ENCODE measurements at places on chromosomes 1 and 21.

DNA sequence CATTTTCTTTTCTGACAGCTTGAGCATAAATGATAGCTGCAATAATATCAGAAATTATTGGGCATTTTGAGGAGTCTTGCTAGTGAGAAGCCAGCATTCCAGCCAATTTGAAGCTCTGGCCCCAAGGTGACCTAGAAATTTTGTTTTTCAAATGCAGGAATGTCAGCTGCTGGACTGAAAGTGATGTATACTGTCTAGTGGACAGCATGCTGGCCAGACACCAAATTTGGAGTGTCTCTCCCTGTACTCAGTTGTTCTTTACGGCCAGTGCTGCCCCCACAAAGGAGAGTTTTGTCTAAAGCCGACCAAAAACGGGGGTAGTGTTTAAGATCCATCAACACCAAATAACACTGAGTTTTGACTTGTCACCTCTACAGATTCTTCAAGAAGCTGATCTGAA lies 5.2 kb downstream of the RGS7 start:
- no peak for DNase-seq

- DNase-seq, result no peak
Observed at GRCh38 chr1:233140974-233141373, 154.6 kb downstream of the PCNX2 start.

GRCh38 chr1:227440182-227440581 lies 121.9 kb upstream of the CDC42BPA start:
- no peak for DNase-seq

- no peak for DNase-seq
Observed at GRCh38 chr1:181010789-181011188, 11.9 kb downstream of the STX6 start.

DNA sequence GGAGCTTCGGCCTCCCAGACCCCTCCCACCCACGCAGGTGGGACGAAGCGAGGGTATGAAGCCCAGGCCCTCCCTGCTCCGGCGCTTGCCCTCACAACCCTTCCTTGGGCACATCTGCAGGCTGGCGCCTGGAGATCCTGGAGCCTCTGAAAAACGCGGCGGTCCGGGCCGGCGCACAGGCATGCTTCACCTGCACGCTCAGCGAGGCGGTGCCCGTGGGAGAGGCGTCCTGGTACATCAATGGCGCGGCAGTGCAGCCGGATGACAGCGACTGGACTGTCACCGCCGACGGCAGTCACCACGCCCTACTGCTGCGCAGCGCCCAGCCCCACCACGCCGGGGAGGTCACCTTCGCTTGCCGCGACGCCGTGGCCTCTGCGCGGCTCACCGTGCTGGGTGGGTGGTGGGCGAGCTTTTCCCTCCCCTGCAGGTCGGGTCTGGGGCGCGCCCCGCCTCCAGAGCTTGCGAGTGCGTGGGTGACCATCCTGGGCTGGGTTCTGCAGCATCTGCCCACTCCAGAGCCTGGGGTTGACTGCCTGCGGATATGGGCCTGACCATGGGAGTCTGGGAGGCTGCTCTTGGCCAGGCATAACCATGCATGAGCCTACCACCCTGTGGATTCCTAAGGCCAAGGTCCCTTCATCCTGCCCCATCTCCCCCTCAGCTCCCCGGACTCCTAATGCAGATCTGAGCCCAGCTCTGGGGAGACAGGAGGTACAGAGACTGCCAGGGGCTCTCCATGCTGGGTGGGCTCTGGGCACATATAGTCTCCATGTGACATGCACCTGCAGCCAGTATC lies 89.8 kb downstream of the TRIM11 start:
- DNase-seq, result no peak

GRCh38 chr21:14876524-14876840 lies 188.3 kb downstream of the NRIP1 start:
- DNase-seq, result no peak

GRCh38 chr1:238672806-238673205 lies 713.6 kb upstream of the CHRM3 start:
- no peak for DNase-seq

DNA sequence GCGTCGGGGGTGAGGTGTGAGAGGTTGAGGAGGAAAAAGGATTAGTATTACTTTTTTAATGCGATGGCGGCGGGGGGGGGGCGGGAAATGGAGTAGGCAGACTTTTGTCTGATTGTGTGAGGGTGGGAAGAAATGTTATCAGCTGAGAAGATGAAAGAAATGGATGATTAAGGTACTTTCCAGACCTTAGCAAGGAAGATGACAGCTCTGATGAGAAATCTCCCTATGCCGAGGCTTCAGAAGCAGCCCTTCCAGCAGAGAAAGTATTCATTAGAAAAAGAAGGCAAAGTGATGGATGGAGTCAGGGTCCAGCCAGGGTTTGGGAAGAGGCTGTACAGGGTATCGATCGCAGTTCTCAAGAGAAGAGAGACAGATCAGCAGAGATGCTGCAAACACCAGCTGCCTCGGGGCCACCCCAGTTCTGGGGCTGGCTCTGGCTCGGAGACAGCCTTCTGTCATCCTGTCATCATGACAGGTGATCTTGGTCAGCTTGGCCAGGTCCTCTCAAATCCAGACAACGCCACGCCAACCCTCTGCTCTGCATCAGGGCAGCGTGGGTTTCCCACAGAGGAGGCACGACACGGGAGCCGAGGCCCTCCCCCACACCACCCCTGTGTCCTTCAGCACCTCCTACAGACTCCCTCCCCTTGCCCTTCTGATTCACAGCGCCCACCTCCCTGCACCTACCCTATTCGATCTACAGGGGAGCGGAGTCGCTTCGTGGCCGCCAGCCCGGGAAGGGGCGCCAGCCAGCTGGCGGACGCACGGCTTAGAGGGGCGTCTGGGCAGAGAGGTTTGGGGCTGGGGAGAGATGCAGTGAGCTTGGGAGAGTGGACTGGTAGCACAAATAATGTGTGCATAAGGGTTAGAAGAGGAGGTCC lies 674 bp upstream of the ATXN7L2 start:
- DNase-seq, result no peak

DNA sequence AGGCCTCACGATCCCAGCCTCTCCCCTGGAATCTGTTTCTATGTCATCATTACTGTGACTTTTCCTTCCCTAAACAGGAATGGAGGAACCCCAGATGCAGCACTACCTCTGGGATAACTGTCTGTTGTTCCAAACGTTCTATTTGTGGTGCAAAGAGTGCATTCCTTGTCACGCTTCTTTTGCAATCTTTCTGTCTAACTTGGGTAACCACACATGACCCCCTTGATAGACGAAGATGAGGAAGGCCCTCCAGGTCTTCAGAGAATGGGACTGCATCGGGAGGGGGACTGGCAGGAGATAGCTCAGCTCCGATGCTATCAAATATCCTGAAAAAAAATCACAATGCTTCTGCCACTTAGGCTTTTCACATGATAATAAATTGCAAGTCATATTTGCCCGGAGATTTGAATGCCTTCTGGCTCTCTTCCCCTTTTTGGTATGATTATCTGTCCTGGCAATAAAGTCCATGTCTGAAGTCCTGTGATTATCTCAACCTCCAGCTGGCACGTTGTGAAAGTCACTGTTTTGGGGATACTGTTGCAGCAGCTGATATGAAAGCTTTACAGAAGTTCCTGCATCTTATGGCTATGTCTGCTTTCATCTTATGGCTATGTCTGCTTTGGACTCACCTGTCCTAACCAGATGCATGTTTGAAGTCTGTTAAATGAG lies 148.7 kb upstream of the LMO4 start:
- no peak for DNase-seq

DNA sequence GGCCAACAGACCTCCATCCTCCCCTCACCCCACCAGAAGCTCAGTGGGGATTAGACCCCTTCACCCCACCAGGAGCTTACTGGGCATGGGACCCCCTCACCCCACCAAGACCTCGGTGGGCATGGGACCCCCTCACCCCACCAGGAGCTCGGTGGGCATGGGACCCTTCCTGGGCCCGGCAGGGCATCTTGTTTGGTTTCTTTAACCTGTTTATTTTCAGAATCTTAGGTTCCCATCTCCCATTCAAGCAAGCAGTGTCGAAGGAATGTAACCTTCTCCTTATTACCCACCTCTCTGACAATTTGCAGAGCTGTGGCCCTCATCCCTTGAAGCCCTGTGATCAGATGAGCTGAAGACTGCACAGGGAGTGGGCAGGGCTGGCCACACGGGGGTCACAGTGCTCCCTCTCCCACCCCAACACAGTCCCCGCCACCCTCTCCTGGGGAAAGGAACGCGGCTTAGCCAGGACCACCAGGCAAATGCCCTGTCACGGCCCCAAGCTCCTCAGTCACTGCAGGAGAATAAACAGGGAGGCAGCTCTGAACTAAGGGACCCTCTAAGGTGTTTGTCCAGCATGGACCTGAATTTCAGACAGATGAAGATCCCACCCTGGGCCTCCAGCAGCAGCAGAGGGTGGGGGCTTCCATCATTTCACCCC lies 330.0 kb downstream of the NPHP4 start:
- DNase-seq, result no peak

- no peak for DNase-seq
Observed at GRCh38 chr1:77308889-77309621, 27.2 kb downstream of the AK5 start.

GRCh38 chr1:38139738-38140487 lies 93.3 kb upstream of the POU3F1 start:
- no peak for DNase-seq

DNA sequence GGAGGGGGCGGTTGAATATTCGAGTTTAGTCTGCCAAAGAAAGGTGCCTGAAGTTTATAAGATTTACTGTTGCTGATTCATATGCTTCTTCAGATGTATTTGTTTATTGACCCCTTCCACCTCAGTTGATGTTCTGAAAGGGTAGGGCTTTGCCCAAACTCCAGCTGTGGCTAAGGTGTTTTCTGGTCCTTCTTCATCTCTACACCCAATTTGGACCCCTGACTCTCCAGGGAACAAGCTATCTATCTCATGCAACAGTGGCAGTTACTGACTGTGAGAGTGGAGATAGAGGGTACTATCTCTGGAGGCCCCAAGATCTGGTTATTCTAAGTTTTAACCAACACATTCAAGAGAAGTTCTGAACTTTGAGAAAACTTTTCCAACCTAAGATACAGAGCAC lies 12.6 kb upstream of the ALG14 start:
- no peak for DNase-seq

DNA sequence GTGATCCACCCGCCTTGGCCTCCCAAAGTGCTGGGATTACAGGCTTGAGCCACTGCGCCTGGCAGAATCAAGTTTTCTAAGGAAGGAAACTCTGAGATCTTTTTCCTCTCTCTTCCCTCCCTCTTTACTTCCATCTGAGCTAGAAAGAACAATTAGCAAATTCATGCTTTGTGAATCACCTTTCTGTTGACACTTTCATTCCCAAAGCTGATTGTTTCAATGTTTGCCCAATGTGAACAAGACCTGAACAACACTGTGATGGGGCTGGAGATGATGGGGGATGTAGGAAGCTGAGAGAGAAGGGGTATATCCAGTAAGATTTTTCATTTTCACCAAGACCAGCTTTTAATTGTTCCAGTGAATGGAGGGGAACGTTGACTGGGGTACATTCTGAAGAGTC lies 5.7 kb upstream of the TENT5B start:
- no peak for DNase-seq

- DNase-seq, result no peak
Observed at GRCh38 chr1:12649971-12650421, 6.1 kb downstream of the AADACL4 start.

DNA sequence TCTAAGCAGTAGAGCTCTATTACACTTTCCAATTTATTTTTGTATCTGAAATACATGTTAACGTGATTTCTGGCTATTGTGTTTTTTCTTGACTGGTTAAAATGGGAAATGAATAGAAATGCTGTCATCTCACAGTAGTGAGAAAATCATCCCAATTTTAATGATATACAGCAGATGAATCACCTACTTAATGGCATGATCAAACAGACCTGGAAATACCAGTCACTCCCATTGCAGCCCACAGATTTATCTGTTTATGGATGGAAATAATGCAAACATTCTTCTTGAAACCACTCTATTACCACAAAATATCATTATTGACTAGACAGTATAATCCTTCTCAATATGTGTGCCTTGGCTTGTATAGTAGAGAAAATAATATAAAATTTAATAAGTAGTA lies 497.8 kb upstream of the ADAMTS5 start:
- no peak for DNase-seq

DNA sequence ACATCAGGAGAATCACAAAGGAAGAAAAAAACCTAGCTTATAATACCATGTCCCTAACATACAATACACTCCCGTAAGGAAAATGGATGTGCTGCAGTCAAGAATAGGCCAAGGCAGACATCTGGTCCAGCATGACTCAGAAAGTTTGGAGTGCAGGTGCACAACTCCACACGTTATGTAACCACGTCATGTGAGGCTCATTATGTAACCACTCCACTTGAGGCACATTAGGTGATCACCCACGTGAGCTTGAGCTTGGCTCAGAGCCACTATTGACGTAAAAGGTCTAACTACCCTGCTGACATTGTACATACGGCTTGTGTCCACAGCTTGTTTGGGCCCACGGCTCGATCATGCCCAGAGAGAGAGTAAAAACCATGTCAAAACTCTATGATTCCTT lies 99.8 kb upstream of the C1orf21 start:
- no peak for DNase-seq

DNA sequence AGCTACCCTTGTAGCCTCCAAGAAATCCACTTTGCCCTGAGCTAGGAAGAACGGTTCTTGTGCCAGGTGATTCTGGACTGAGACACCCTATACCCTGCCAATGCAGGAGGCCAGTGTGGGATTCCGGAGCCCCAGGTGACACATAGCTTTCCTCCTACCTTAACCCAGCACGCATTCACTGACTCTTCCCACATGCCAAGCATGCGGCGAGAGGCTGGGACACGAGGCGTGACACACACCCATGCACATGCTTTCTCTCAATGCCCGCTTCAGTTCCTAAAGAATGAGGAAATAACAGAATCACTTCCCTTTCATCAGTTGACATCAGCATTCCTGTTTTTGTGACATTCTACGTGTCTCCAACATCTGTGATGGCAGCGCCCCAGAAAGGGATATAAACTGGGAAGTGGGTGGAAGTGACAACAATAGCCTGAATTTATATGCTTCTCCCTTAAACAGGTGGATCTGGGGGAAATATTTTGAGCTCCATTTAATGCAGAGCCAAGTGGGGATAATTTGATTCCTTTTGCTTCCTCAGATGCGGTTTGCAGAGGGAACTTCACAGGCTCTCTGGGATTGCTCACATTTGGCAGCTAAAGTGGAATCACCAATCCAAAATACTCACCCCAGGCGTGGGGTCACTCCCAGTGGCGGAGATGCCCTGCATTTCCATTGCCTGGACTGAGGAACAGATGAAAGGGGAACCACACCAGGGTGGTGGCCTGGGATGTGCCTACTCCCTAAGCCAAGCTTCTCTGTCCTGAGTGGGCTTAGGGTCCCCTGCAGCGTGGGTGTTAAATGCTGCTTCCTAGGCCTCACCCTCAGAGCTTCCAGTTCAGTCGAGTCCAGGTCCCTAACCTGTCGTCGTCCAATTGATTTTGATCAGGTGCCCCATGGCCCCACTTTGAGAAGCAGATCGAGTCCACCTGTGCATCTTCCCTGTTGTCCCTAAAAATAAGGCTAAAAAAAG lies 445.1 kb downstream of the SIPA1L2 start:
- no peak for DNase-seq

GRCh38 chr21:24976238-24976637 lies 631.0 kb downstream of the MRPL39 start:
- DNase-seq, result no peak
